ENCODE measurements at places on chromosomes 7 and 10.

GRCh38 chr10:28520346-28520745 lies 12.6 kb upstream of the WAC start:
- no peak for DNase-seq

DNA sequence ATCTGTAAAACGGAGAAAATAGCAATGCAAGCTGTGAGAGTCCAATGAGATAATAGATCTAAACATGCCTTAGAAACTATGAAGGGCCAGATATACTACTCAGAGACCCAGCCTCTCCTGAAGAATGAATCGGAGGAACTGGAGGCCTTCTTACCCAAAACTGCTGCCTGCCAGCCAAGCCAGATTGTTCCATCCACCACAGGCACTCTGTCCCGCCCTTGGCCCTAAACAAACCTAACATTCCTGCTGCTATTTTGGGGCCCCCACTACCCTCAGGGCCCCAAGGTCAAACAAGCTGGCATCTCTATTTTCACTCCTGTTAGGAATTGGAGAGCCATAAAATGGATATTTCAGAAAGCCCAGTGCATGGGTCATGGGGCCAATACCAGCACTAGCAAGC lies 48.0 kb upstream of the HMX3 start:
- DNase-seq, result no peak

DNA sequence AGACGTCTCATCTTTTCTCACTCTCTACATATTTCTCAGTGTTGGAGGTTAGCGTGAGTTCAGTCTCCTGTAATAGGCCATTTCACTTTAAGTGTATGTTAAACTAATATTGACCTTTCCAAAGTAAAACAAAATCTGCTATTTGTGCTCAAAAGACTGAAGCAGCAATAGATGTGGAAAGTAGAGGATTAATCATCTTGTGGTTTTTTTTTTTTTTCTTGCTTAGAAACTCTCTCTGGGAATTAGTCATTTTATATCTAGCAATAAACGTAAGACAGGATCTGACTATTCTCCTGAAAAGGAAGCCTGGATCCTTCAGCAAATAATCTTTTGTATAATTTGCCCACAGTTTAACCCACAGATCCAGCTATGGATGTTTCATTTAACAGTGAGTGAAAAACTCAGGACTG lies 81.7 kb downstream of the NRP1 start:
- DNase-seq, result peak; percentile 84

- DNase-seq, result no peak
Observed at GRCh38 chr7:116583653-116584052, 58.8 kb downstream of the CAV1 start.

GRCh38 chr7:155620497-155620896 lies 24.0 kb upstream of the RBM33 start:
- DNase-seq, result no peak

DNA sequence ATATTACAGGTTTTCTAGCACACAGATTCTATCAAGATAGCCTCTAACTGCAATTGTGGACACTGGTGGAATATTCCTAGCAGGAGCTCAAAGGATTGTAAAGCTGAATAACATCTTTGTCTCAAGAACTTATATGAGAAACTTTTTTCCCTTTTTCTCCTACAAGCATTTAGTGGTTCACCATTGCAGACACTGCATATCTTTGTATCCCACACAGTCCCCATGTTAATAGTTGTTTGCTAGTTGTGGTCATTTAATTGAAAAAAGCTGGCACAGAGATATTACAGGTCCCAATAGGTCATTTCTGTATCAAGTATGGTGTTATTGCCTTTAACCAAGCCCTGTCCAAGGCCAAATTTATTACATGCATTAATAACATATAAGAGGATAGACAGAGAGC lies 226.2 kb upstream of the TCF7L2 start:
- no peak for DNase-seq

DNA sequence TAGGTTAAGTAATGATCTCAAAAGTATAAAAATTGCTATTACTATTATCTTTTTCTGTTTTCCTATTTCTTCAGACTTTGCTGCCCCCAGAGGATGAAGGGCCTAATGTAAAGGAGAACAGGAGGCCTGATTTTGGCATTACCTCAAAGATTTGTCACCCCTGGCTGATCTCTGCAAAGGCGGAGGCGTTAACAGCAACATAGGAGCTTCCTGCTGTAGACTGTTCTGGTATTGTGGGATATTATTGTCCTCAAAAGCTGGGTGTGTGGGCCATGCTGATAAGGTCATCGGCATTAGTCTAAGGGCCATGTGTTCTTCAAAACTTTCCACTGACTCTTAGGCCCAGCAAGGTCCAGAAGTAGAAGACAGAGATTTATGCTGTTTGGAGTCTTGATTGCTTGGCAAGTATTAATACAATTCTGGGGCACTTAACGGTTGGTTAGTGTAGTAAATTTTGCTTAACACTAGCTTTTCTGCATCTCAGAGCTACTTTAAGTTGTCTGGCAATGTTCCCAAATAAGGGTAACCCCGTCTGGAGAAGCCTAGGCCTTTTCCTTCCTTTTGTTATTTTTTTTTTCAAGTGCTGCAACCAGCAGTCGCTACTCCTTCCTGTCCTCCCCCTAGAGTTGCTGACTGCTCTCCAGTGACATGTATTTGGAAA lies 14.0 kb upstream of the ENTPD1 start:
- peak; percentile 99 for DNase-seq

DNA sequence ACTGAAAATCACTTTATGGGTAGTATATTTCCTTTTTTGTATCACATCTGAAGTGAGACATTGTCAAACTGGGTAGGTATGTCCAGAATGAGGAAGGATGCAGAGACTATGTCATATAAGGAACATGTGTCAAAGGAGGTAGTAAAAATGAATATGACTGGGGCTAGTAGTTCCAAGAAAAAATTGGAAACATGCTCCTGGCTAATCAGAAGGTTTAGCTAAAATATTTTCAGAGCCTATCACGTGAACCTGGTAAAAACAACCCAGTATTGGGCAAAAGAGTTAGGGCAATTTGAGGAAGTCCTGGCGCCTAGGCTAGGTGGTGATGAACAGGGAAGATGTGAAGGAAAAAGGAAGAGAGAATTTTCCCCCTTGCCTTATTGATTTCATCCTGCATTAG lies 26.4 kb downstream of the ENTPD1 start:
- DNase-seq, result no peak

DNA sequence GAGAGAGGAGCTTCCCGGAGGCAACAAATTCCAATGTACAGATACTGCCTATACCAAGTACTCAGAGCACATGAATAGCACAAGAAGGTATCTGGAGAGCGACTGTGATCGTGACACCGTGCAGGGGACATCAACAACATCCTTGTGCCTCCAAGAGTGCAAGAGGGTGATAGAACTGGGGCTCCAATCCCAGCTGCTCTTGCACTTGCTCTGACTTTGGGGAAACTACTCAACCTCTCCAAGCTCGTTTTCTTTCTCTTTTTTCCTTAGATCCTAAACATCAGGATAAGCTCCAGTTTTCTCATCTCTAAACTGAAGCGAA lies 12.1 kb downstream of the RFC2 start:
- DNase-seq, result no peak

DNA sequence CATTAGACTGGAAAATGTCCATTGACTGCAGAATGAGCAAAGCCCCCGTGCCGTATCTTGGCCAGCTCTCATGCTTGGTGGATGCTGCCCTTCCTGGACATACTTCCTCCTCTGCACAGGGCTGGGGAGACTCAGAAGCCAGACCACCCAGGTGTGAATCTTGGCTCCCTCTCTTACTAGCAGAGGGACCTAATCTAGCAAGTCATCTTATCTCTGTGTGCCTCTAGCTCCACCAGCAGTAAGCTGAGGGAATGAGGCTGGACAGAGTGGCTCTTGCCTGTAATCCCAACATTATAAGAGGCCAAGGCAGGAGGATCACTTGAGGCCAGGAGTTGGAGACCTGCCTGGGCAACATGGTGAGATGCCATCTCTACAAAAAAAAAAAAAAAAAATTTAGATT lies 173.8 kb upstream of the GHITM start:
- no peak for DNase-seq

DNA sequence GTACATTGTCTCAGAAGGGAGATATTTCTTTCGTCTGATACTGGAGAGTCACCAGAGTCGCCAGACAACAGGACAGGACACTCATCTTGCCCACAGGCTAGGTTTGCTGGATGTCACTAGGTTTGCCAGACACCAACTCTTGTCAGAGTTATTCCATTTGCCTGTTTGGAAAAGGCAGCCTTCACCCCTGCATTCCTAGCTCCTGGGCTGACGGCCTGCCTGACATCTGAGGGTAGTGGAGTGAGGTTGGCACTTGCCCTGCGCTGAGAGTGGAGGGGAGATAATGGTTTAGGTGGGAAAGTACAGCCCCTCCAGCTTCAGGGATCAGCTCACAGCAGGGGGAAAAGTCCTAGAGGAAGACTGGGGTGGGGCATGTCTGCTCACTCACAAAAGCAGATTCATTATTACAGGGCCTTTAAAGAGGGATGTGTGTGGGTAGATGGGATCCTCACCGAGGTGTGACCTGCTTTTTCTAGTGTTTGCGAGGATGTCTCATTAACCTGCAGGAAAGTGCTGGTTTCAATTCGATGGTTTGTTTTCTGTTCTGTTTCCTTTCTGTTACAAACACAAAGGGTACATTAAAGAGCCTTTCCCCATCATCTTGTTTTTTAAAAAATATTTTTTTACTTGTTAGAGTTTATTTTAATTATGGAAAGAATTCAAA lies 79.3 kb upstream of the TNS3 start:
- DNase-seq, result no peak

GRCh38 chr10:75137533-75138438 lies 26.3 kb downstream of the SAMD8 start:
- peak; percentile 48 for DNase-seq

GRCh38 chr10:128693493-128694131 lies 567.4 kb upstream of the MKI67 start:
- DNase-seq, result no peak

DNA sequence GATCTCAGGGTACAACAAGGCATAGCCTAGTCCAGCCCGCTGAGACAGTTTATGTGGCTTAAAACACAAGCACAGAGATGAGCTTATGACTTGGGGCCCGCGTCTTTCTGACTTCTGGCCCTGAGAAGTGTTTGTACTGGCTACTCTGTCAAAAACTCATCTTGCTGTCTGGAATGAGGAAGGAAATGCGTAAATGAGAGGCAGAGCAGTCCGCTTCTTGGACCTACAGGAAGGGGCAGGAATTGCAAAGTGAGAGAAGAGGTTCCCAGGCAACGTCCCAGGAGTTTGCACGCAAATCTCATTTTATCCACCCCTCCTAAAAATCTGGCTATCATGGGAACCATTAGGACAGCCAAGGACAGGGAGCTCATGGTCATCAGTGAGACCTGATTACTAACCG lies 5.5 kb downstream of the ANXA11 start:
- peak; percentile 95 for DNase-seq

- no peak for DNase-seq
Observed at GRCh38 chr10:76711222-76711997, 926.2 kb downstream of the KCNMA1 start.

DNA sequence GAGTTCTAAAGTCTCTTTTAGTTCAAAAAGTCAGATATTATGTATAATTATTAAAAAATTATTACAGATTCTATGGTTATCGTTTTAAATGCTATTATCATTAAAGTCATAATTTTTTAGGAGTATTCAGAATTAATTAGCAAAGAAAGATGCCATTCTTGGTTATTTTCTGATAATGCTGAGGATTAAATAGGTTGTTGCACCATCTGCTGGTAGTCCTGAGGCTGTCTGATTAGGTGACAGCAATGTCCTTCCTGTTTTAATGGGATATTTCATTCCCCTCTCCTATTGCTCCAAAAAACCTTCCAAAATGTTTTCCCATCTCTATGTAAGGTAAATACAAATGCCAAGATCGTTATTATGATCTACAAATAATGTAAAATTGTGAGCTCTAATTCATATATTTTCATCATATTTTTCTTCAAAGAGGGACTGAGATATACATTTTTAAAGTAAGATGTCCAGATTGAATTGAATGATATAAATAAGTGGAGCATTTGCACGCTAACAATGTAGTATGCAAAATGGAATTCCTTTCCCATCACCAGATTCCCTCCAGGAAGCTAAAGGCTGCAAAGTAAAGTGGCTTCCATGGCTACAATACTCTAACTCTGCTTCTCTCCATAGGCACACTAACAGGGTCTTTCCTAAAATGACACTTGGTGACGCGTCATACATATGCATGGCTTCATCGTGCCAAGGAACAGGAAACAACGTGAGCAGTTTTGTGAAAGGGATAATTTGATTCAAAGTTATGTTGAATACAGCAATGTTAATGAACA lies 58.8 kb upstream of the AKR1E2 start:
- peak; percentile 83 for DNase-seq

- DNase-seq, result no peak
Observed at GRCh38 chr10:62618054-62618453, 186.5 kb upstream of the ADO start.

GRCh38 chr10:101130984-101131961 lies at the start of gene TLX1:
TSS of gene TLX1 (plus strand) at chr10:101131300. CDS start at chr10:101131542, 242 bp downstream.
- no peak for DNase-seq

GRCh38 chr10:94524146-94524545 lies 21.4 kb upstream of the HELLS start:
- DNase-seq, result no peak

DNA sequence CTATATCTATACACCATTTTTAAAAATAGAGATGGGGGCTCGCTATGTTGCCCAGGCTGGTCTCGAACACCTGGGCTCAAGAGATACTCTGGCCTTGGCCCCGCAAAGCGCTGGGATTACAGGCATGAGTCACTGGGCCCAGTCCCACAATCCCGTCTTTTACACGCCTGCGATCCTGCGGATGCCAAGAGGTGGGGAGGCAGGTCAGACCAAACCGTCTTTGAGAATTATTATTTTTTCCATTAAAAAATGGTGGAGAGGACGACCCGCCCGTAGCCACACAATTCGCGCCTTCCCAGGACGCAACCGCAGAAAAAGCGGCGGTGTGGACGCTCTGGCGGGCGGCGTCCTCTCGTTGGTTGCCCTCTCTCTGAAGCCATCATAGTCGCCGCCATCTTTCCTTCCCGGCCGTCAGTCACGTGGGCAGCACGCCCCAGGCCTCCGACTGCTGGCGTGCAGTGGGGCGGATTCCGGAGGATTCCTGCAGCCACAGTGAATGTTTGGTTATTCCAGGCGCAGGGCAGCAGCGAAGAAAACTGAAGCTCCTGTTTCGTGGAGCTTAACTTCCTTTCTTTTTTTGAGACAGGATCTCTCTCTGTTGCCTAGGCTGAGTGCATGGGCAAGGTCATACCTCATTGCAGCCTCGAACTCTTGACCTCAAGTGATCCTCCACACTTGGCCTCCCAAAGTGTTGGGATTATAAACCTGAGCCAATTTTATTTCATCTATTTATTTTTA lies 9.9 kb upstream of the EPHB4 start:
- peak; percentile 95 for DNase-seq

- DNase-seq, result no peak
Observed at GRCh38 chr10:33046792-33047191, 88.8 kb upstream of the ITGB1 start.

GRCh38 chr10:8392216-8392615 lies 337.7 kb downstream of the GATA3 start:
- DNase-seq, result no peak

All from dermis blood vessel endothelial cell (primary cell).